SIG-M5 (cell line): ENCODE measurements at places on chromosomes 13 and 19.

DNA sequence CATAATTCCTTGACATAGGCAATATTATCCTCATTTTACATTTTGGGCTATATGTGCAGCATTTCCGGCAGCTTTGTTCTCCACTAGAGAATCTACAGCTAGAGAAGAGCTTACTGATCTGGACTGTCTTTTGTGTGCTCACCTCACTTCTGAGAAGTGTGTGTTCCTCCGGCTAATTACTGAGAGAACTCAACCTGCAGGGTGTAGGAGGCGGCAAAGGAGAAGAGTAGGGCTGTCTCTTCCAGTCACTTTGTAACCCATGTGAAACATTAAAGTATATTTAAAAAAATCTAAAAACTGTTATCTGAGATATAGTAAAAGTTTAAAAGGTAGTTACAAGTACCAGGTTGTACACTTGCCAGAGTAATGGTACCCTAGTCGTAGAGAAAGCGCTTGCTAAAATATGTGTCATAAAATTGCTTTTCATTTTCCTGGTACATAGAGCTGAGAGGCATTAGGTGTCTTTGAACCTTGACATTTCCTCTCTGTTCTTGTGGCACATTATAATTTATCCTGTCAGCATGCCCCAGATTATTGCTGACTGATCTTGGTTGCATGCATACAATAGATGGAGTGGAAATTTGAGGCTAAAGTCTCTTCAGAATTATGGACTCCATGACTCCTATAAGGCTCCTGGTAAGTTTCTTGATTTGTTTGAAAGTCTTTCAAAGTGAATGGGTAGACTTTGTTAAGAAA is 381.9 kb downstream of the LMO7 start:
- DNase-seq = no peak

DNA sequence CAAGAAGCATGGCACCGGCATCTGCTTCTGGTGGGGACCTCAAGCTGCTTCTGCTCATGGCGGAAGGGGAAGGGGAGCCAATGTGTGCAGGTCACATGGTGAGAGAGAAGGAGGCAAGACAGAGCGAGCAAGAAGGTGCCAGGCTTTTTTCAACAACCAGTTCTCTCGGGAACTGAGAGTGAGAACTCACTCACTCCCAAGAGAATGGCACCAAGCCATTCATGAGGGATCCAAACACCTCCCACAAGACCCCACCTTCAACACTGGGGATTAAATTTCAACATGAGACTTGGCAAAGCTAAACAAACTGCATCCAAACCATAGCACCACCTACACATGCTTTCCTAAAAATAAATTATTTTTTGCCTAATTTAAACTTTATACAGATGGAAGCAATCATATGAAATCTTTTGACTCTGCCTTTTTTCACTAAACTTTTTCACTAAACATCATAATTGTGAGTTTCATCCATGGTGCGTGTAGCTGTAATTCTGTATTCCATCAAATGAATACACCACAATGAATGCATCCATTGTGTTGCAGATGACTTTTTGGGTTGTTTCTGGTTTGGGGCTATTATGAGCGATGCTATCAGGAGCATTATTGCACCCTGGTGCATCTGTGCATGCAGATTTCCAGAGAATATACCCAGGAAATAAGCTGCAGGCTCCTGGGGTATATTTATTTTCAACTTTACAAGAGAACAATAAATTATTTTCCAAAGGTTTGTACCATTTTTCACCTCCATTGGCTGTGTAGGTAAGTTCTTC is 14.6 kb upstream of the IPO5 start:
- no peak for DNase-seq

DNA sequence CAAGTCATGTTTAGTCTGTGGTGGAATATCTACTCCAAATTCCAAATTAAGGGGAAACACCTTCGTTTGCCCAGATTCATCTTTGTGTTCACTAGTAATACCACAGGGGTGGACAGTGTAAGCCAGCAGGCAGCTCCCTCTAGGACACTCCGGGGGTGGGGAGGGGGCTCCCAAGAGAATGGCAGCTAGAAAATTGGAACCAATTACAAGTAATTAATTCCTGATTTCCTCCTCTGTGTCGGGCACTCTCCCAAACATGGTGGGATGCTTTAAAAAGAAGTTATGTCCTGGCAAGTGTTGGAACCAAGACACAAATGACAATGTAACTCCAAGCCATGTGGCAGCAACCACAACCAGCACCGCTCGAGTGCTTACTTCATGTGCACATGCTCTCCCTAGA is 5.9 kb downstream of the COL4A1 start:
- no peak for DNase-seq

- no peak for DNase-seq
These were observed 29.1 kb downstream of the ZNF787 start for GRCh38 chr19:56091751-56092546.

GRCh38 chr19:17570791-17571190 is 15.3 kb downstream of the COLGALT1 start:
- DNase-seq = no peak
